ENCODE measurements at places on chromosomes 6 and 20.

DNA sequence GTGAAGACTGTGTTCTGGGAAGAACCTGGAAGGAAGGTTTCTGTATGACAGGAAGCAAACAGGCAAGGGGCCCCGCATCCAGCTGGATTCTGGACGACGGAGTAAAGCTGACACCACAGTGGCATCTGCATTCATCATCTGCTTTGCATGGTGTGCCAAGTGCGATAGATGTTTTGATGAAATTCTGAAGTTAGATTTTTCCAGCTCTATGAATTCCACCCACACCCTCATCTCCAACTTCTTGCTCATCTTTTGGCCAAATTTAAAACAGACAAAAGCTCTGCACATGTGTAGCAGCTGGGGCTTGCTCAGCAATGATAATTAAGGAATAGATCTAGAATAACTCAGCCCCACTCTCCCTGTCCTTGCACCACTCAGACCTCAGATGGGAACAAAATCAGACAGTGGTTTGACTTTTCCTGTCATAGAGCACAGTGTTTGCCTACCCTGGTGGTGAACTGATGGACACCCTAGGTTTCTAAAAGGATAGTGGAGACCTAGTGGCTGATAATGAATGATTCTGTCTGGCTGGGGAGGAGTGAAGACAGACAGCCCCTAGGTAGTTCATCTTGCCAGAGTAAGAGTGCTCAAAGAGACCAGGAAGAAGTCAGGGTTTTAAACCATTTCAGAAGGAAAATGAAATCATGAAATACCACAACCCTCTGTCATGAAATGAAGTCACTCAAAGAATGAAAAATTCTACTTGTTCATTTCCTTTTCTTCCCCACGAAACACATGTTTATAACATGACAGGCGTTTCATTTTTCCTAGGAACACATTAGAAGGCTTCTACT lies 85.8 kb downstream of the BCAS1 start:
- H3K4me1 ChIP-seq = no peaks in the 10 kb centered on the region
- no peaks in the 10 kb centered on the region for H3K36me3 ChIP-seq
- H3K4me3 ChIP-seq = no peak overlapping the region
- no peaks in the 10 kb centered on the region for H3K27me3 ChIP-seq
- no peak overlapping the region for H3K27ac ChIP-seq

DNA sequence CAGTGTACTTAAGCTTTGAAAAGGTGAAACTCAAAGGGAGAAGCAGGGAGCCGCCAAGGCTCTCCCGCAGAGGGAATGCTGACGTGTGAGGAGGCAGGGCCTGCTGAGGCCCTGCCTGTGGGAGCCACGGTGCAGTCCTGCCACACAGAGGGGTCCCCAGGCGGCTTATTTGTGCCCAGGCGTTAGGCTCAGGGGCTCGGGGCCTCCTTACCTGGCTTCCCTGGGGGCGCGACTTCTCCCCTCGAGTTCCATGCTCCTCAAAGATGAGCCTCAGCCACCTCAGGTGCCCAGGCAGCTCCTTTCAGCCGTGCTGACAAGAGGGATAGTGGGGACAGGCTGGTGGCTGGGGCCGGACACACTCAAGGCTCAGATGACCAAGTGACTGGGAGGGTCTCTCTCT lies 2.2 kb upstream of the KIF25 start:
- H3K36me3 ChIP-seq = no peaks in the 10 kb centered on the region
- H3K4me3 ChIP-seq = no peak overlapping the region
- no peaks in the 10 kb centered on the region for H3K27me3 ChIP-seq
- H3K4me1 ChIP-seq = no peaks in the 10 kb centered on the region
- no peak for DNase-seq
- no peak overlapping the region for H3K27ac ChIP-seq

GRCh38 chr20:3890999-3891929 lies 2.1 kb downstream of the PANK2 start:
- peaks cover 8% of the 10 kb centered on the region for H3K4me1 ChIP-seq
- H3K27ac ChIP-seq = peak overlapping the region; percentile 98
- no peak for DNase-seq

DNA sequence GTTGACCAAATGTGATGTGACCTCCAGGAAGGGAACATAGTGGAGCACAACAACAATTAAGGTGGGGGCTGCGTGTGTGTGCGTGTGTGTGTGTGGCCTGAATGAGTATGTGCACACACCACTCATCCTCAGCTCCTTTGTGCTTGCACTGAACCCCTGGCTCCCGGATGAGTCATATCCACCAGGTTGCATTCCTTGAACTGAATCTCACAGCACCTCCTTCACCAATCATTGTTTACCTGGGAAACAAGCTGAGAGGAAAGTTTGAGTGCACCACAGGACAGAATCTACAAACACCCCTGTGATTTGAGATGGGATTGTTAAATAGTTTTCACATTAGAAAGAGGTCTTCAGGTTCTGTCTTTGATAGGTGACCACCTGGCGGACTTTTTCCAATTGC lies 33.7 kb upstream of the GPR6 start:
- H3K4me1 ChIP-seq = no peaks in the 10 kb centered on the region
- H3K27me3 ChIP-seq = no peaks in the 10 kb centered on the region
- no peak for DNase-seq

- H3K4me3 ChIP-seq = no peak overlapping the region
- no peaks in the 10 kb centered on the region for H3K4me1 ChIP-seq
- DNase-seq = no peak
- H3K36me3 ChIP-seq = no peaks in the 10 kb centered on the region
- no peaks in the 10 kb centered on the region for H3K27me3 ChIP-seq
- no peak overlapping the region for H3K27ac ChIP-seq
These were observed 7.5 kb downstream of the FBXO5 start for GRCh38 chr6:152975204-152975915.

GRCh38 chr6:30935018-30935417 lies 3.0 kb upstream of the SFTA2 start:
- H3K4me1 ChIP-seq = no peaks in the 10 kb centered on the region
- H3K27me3 ChIP-seq = peaks cover 3% of the 10 kb centered on the region
- H3K27ac ChIP-seq = no peak overlapping the region
- no peak overlapping the region for H3K4me3 ChIP-seq

DNA sequence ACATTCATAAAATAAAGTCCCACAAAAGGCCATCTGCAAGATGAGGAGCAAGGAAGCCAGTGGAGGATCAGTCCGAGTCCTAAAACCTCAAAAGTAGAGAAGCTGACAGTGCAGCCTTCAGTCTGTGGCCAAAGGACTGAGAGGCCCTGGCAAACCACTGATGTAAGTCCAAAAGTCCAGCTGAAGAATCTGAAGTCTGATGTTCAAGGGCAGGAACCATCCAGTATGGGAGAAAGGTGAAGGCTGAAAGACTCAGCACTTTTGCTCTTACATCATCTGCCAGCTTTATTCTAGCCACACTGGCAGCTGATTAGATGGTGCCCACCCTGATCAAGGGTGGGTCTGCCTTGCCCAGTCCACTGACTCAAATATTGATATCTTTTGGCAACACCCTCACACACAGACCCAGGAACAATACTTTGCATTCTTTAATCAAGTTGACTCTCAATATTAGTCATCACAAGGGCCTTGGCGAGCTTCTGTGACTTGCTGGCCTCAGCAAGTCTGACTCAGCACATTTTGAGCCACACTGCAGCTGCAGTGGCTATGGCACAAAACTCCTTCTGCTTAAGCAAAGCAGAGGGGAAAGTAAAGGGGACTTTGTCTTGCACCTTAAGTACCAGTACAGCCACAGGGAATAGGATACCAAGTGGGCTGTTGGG lies 1370.3 kb upstream of the CITED2 start:
- no peak overlapping the region for H3K27ac ChIP-seq
- no peaks in the 10 kb centered on the region for H3K4me1 ChIP-seq
- no peak overlapping the region for H3K4me3 ChIP-seq

DNA sequence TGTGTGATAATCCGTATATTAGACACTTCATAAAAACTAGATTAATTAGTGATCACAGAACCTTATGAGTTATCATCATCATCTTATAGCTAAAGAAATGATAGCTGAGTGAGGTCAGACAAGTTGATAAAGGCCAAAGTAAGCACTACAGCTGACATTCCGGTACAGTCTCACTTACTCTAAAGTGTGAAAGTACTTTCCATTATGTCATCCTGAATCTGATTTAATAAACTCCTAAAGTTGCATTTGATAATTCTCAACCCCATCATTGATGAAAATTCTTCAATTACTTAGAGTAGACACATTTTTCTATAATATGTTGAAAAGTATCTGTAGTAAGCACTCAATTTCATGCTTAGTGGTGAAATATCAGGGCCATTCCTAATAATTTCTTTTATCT lies 385.2 kb upstream of the CHD6 start:
- H3K36me3 ChIP-seq = no peaks in the 10 kb centered on the region
- no peaks in the 10 kb centered on the region for H3K27me3 ChIP-seq
- no peak for DNase-seq
- no peaks in the 10 kb centered on the region for H3K4me1 ChIP-seq

- no peaks in the 10 kb centered on the region for H3K36me3 ChIP-seq
These were observed 2.6 kb downstream of the ID4 start for GRCh38 chr6:19839788-19840187.

GRCh38 chr6:166514196-166514595 lies 72.3 kb downstream of the RAMACL start:
- H3K27me3 ChIP-seq = no peaks in the 10 kb centered on the region
- H3K4me3 ChIP-seq = no peak overlapping the region
- DNase-seq = no peak
- no peak overlapping the region for H3K27ac ChIP-seq
- no peaks in the 10 kb centered on the region for H3K4me1 ChIP-seq
- no peaks in the 10 kb centered on the region for H3K36me3 ChIP-seq

GRCh38 chr20:36367907-36368799 lies 62.0 kb downstream of the DLGAP4 start:
- no peak for DNase-seq
- H3K27me3 ChIP-seq = peaks cover 5% of the 10 kb centered on the region
- H3K4me1 ChIP-seq = no peaks in the 10 kb centered on the region
- H3K36me3 ChIP-seq = no peaks in the 10 kb centered on the region
- H3K27ac ChIP-seq = no peak overlapping the region

DNA sequence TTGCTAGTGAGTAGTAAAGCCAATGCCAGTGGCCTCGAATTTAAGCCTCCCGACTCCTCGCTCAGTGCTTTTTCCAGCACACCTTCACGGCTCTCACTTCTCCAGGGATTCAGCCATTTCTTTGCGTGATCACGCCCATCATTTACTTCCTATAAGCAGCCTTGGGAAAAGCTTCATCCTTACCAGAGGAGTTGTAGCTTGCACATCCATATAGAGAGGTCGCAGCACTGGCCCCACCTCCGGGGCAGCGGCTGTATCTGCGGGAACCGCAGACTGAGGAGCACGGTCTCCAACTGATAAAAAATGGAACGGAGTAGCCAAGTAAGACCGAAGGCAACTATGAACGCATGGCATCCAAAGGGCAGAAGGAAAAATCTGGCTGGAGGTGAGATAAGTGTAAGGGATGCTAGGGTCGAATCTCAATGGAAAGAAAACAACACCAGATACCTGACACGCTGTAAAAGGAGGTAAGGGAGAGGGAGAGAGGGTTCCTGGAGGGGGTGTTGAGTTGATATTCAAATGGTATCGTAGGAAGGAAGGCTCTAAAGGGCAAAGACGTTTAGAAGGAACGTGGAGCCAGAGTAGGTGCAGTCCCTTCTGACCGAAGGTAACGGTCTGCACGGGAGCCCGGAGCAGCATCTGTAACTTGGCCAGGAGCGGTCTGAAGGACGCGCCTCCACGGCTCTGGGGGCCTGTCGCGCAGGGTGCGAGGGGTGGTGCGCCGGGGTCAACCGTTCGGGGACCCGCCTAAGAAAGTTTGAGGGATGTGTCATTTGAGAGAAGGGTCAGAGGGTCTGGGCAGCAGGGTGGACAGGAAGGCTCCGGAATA lies 640 bp downstream of the NFS1 start:
- H3K27me3 ChIP-seq = no peaks in the 10 kb centered on the region
- peak overlapping the region; percentile 78 for H3K4me3 ChIP-seq
- peak; percentile 10 for DNase-seq
- H3K27ac ChIP-seq = peak overlapping the region; percentile 84

DNA sequence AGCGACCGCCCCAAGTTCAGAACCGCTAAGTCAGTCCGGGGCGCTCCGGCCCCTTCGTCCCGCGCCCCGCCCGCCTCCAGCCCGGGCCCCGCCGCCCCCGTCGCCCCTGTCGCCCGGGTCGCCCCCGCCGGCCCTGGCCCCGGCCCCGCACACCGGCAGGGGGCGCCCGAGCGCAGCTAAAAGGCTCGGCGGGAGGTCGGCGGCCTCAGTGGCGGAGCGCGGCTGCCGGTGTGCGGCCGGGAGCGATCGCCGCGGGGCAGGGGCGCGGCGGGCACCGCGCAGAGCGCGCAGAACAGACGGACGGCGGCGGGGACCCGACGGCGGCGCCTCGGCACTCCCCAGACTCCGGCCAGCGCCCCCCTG lies at the start of gene FNDC1:
Gene FNDC1 (plus strand): TSS at position 208 of the 363 bp plus-strand sequence. CDS start 197 bp downstream, outside the sequence.
- peak within 1 kb of the TSS; percentile 2 for H3K4me3 ChIP-seq
- H3K27ac ChIP-seq = no peak within 1 kb of the TSS
- peaks cover 29% of the 10 kb centered on the region for H3K27me3 ChIP-seq
- no peak for DNase-seq
- no peaks in the 10 kb centered on the region for H3K4me1 ChIP-seq

- no peak overlapping the region for H3K27ac ChIP-seq
- no peaks in the 10 kb centered on the region for H3K27me3 ChIP-seq
- H3K4me3 ChIP-seq = no peak overlapping the region
- H3K36me3 ChIP-seq = no peaks in the 10 kb centered on the region
These were observed 81.0 kb upstream of the ASF1A start for GRCh38 chr6:118812970-118813369.

GRCh38 chr20:13799040-13799439 lies 14.2 kb downstream of the NDUFAF5 start:
- H3K4me3 ChIP-seq = no peak overlapping the region
- H3K27ac ChIP-seq = no peak overlapping the region
- H3K36me3 ChIP-seq = no peaks in the 10 kb centered on the region
- DNase-seq = no peak
- no peaks in the 10 kb centered on the region for H3K4me1 ChIP-seq

- no peak overlapping the region for H3K4me3 ChIP-seq
- H3K27me3 ChIP-seq = no peaks in the 10 kb centered on the region
- H3K36me3 ChIP-seq = no peaks in the 10 kb centered on the region
- H3K4me1 ChIP-seq = no peaks in the 10 kb centered on the region
These were observed 4.8 kb upstream of the SMIM28 start for GRCh38 chr6:138372711-138373463.

- no peak overlapping the region for H3K4me3 ChIP-seq
- no peaks in the 10 kb centered on the region for H3K27me3 ChIP-seq
- no peak for DNase-seq
- H3K4me1 ChIP-seq = no peaks in the 10 kb centered on the region
- H3K36me3 ChIP-seq = no peaks in the 10 kb centered on the region
These were observed 41.0 kb downstream of the ANGPT4 start for GRCh38 chr20:875115-875514.

GRCh38 chr20:45456632-45457031 lies 12.9 kb upstream of the WFDC2 start:
- no peak overlapping the region for H3K27ac ChIP-seq
- H3K4me3 ChIP-seq = no peak overlapping the region
- H3K27me3 ChIP-seq = no peaks in the 10 kb centered on the region
- no peaks in the 10 kb centered on the region for H3K36me3 ChIP-seq
